ENCODE measurements at places on chromosomes 7 and 10. TPM values are rescaled to one million over a fixed set of nuclear protein-coding genes. Genes with fewer than 3 reads are reported as not detected.

LEP gene
- not detected for polyA plus RNA-seq

BICC1 gene
- not detected for polyA plus RNA-seq

SLC18A3 gene
- polyA plus RNA-seq: not detected

HOXA3 gene
- not detected for polyA plus RNA-seq

Data from naive thymus-derived CD4-positive, alpha-beta T cell (primary cell).